Activated CD4-positive, alpha-beta T cell treated with anti-CD3 and anti-CD28 coated beads for 36 hours (primary cell): ENCODE measurements at places on chromosomes 4 and X. TPM values are rescaled to one million over a fixed set of nuclear protein-coding genes. Genes with fewer than 3 reads are reported as not detected.

RRH gene
- not detected for total RNA-seq

WDFY3 gene
- 1.8 TPM for total RNA-seq

ELMOD2 gene
- total RNA-seq: 13.2 TPM

SUPT20HL1 gene
- 0.07 TPM for total RNA-seq

DNA sequence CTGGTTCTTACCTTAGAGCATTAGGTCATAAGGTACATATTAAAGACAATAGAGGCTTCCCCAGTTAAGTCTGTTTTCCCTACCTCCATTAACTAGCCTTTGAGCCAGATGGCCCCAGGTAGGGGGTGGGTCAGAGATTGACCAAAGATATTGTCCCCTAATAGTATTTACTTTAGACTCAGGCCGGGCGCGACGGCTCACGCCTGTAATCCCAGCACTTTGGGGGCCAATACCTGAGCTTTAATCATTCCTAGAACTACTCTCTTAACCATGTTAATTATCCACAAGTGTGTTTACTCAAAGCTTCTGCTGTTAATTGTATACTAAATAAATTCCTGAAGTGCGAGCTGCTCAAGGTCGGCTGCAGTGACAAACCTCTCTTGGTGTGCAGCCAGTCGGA lies 28.0 kb upstream of the AMBN start:
- no peak for DNase-seq

- no peak for DNase-seq
These were observed 680.0 kb downstream of the TRIML1 start for GRCh38 chr4:188819233-188819632.

DNA sequence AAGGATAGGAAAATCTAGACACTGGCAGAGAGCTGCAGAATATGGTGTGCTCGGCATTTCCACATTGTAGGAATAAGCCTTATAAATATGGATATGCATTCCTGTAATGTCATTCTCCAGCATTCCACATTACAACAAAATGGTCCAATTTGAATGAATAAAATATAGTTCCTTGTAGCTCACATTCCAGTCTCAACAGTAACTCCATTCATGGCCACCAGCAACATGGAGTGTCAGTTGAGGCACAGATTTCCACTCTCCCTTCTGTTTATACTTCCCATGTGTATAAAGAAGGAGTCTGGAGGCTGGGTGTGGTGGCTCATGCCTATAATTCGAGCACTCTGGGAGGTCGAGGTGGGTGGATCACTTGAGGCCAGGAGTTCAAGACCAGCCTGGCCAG lies 84.5 kb downstream of the AASDH start:
- no peak for DNase-seq

GRCh38 chr4:155430895-155431795 lies 54.4 kb upstream of the MAP9 start:
- DNase-seq: no peak

- no peak for DNase-seq
These were observed 951.2 kb upstream of the DIAPH2 start for GRCh38 chrX:95733426-95733825.

DNA sequence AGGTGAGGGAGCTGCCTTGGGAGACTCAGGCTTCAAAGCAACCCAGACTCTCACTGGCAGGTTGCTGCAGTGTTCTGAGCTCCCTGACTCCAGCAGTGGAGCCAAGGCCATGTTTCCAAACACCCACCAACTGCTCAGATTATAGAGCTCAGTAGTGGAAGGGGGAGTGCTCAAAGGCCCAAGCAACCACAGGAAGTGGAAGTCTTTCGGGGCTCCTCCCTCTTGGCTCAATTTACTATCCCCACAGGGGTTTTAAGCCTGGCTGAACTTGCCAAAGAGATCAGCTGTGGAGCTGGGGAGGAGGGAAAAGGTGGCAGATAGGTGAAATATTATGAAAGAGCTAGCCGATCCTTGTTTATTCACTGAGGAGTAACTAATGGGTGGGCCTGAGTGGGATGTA lies 82.5 kb downstream of the HPRT1 start:
- DNase-seq: no peak

GRCh38 chrX:136828830-136829229 lies 48.1 kb upstream of the ARHGEF6 start:
- no peak for DNase-seq

DNA sequence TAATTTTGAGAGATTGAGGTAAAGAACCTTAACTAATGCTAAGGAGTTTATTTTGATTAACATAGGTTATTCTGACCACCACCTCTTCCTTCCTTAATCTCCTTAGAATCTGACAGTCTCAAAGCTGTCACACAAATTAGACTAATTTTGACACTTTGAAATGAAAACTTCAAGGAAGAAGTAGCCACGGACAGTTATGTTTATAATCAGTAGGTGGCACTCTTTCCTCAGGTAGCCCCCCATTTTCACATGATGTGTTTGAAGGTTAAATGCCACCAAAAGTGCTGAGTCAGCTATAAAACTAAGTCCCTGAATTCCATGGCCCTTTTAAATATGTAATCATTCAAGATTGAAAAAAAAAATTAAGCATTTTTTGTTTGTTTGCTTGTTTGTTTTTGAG lies 22.4 kb downstream of the TMEM33 start:
- no peak for DNase-seq

DNA sequence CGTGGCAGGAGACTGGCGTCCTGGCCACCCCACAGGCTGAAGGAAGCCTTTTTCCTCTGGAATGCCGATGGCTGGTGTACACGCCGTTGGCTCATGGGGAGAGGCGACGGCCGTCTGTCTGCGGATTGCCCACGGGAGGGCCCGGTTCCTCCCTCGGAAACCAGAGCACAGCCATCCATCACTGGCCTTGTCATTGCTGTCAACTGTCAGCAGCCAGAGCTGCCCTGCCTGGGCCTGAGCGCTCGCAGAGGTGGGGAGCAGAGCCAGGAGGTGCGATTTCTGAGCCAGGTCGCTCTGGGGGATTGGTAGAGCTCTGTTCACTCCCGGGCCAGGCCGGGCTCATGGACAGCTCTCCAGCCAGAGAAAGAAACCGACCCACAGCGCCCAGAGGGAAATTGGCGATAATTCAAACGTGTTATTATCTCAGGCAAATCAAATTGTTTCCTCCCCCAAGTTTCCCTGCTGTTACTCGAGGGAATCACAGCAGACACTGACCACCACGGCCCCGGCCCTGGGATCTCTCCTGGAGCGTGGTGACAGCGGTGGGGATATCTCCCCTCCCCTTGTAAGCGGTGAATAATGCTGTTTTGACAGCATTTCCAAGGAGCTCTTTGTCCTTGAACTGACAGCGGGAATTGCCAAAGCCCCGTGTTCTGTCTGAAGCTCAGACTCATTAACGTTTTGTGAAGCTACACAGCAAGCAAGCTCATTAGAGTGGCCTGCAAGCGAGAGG lies 220.9 kb upstream of the PSAPL1 start:
- no peak for DNase-seq

- no peak for DNase-seq
These were observed 127.5 kb downstream of the PAPSS1 start for GRCh38 chr4:107592519-107592918.
